ENCODE measurements at places on chromosomes 2 and 18.

DNA sequence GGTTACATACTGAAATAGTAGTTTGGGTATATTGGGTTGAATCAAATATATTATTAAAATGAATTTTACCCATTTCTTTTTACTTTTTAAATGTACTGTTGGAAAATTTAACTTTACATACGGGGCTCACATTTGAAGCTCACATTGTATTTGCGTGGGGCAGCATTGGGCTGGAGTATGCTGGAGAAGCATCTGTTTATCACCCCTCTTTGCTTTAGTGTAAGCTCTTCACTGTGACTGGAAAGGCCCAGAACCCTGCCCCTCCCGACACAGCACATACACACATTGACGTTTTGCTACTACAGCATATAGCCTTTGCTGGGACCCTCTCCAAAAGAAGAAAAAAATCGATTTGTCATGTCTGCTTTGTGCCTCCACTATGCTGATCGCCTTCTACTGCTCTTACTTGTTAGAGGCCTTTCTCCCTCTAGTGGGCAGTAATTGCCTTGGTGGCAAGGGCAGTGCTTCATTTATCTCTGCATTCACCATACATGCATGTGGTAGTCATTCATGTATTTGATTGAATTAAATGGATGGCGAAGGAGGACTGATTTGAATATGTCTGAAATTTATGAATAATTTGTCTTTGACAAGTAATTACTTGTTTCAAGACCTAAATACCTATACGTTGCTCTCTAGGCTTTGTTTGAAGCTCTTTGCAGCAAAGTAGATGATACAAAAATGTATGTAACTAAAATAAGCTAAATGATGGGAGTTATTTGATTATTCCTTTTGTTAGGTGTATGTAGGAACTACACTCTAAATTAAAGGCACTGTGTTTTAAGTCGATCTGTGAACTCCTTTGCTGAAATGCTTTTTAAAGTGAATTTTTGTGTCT is 37.4 kb downstream of the VAPA start:
- no peak for DNase-seq

GRCh38 chr2:152483276-152484063 is 148.5 kb downstream of the FMNL2 start:
- DNase-seq = no peak

DNA sequence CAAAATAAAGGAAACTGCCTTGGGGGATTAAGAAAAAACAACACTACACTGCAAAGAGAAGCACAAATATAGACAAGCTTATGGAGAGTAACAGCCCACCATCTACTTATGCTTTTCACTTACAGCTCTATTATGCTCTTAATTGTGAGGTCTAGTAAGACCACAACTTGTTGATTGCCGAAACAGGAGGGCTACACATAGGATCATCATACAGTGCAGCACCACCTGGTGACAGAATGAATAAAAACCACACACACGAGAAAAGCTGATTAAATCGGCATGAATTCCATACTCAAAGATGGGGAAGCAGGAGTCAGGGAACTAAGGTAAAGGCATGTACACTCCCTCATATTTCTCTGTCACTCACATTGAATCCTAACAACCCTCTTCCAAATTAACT is 259.2 kb downstream of the IKZF2 start:
- DNase-seq = no peak

- no peak for DNase-seq
Observed at GRCh38 chr2:11933854-11934253, 187.4 kb downstream of the LPIN1 start.

GRCh38 chr2:232689152-232689910 is 7.8 kb upstream of the GIGYF2 start:
- no peak for DNase-seq

Measured in stimulated activated CD8-positive, alpha-beta memory T cell treated with anti-CD3 and anti-CD28 coated beads, Interleukin-4, amount 100 ng/mL, for 24 hours (primary cell).